H9 (cell line): ENCODE measurements at places on chromosomes 4 and X.
A peak's percentile ranks its signal among the peaks of the same experiment; 100 is the strongest.

GRCh38 chr4:150178161-150178560, 99.9 kb downstream of the DCLK2 start:
- DNase-seq, result no peak

GRCh38 chr4:184188443-184189400, 29.0 kb downstream of the ENPP6 start:
- no peak for DNase-seq

GRCh38 chrX:9864011-9864410, 77.8 kb downstream of the SHROOM2 start:
- no peak for DNase-seq

DNA sequence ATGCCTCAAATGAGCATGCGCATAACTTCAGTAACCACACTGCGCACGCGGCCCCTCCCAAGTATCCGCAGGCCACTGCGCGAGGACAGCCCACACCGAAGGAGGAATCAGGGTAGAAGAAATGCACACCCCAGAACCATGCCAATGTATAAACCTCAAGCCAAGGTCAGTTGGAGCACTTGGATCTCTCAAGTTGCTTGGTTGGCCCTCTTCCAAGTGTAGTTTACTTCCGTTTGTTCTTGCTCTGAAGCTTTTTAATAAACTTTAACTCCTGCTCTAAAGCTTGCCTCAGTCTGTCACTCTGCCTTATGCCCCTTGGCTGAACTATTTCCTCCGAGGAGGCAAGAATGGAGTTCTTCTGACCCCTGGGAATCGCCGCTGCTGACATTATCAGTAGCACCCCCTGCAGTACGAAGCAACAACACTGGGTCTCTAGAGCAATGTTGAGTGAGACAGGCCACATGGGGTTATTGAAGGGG, 22.0 kb upstream of the SPINK2 start:
- peak; percentile 59 for DNase-seq

- no peak for DNase-seq
Measured at GRCh38 chrX:96909291-96909690, 25.6 kb downstream of the RPA4 start.

DNA sequence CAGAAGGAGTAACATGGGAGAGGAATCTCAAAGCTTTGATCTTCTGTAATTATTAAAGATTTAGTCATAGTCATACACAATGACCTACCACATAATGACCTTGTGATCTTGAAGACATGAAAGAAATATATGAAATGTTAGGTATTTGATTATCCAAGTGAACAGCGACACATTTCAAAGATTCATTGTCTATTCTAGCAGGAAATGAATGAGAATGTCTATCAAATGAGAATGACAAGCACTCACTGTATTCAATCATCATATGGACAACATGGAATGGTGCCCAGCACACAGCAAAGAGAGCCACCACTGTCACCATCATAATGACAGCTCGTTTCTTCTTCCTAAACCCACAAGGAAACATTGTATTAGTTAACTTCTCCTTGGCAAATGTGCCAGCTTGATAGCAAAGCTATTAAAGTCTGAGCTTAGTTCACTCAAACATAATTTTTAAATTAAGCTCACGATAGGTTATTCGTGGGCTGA, 50.6 kb downstream of the QRFPR start:
- no peak for DNase-seq

DNA sequence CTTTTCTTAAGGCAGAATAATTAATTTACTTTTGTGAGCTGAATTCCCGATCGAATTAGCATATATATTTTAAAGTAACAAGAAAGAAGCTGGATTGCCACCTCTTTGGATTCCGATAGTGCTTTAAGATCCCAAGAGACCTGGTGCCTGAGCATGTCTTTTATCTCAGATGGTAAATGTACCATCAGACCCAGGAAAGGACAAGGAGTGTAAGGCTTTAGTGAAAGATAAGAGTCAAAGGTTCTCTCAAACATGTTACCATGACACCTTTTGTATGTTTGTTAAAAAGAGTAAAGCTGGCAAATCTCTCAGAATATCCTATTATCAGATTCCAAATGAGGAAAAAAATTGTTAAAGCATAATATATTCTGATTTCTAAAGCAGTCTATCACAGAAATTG, 198.8 kb downstream of the PPP3CA start:
- DNase-seq, result no peak

DNA sequence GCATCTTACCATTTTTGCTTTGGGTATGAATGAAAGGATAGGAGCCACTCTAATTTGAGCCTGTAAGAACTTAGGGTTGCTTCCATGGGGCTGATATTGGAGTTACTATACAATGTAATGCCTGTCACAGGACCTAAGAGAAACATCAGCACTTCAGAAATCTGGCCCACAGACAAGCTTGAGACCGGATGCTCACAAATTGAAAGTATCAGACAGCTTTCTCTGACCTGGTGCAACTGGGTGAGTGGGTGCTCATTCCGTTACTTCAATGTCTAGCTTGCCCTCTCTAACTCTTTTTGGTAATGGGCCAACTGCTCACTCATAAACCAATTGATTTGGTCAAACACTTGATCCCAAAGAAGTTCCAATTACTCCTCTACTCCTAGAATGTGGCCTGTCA, 62.1 kb downstream of the GPC4 start:
- no peak for DNase-seq

DNA sequence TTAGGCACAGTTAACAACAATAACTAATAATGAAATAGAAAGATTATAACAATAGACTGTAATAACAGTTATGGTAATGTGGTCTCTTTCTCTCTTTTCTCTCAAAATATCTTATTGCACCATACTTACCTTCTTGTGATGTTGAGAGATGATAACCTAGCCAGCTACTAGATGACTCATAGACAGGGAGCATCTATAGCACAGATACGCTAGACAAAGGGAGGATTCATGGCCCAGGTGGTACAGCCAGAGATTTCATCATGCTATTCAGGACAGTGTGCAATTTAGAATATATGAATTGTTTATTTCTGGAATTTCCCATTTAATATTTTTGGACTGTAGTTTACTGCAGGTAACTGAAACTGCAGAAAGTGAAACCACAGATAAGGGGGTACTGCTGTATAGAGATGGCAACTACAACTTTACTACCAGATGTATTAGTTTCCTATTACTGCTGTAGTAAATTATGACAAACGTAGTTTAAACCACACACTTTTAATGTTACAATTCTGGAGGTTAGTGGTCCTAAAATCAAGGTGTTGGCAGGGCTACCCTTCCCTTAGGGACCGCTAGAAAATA, 41.8 kb upstream of the MAGED1 start:
- DNase-seq, result no peak

- no peak for DNase-seq
Measured at GRCh38 chr4:172143605-172144314, 330.6 kb downstream of the GALNTL6 start.

GRCh38 chr4:99711657-99712056, 54.0 kb upstream of the C4orf54 start:
- DNase-seq, result no peak

- no peak for DNase-seq
Measured at GRCh38 chr4:22091906-22092305, 143.3 kb upstream of the KCNIP4 start.

- no peak for DNase-seq
Measured at GRCh38 chr4:83112678-83113428, 1.7 kb downstream of the PLAC8 start.

GRCh38 chrX:69424161-69424560, 80.0 kb upstream of the NALF2 start:
- no peak for DNase-seq

DNA sequence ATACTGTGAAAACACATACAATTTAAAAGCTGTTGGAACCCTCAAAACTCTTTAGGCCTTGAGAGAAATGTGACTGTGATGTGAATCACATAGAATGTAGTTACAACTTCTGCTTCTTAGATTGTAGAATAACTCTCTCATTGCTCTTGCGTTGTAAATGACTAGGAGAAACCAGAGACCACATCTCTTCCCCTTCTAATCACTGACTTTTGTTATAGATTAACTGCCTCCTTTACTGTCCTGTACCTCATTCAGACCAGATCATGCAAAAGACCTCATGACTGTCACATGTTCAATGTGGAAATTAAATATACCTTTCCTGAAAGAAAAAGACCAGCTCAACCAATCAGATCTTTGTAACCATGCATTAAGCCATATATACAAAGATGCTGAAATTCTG, 43.2 kb upstream of the NEIL3 start:
- DNase-seq, result no peak

GRCh38 chrX:51891821-51892551, 1.4 kb upstream of the MAGED1 start:
- DNase-seq, result no peak

DNA sequence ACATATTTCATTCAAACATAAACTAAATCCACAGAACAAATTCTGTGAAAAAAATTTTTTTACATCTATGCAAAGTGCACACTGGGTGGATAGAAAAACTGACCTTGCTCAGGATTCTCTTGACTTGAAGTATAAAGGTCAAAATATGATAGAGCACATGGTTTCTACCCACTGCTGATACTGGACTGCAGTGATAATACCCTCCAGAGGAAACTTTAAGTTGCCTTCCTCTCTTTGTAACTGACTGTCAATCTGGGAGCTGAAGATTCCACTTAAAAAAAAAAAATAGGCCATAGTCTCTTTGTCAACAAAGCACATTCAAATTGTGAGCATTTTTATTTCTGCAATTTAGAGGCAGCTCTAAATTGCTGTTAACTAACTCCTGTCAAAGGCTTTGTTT, 3.2 kb upstream of the AMMECR1 start:
- DNase-seq, result no peak

- no peak for DNase-seq
Measured at GRCh38 chrX:127568691-127569090, 483.5 kb downstream of the ACTRT1 start.

DNA sequence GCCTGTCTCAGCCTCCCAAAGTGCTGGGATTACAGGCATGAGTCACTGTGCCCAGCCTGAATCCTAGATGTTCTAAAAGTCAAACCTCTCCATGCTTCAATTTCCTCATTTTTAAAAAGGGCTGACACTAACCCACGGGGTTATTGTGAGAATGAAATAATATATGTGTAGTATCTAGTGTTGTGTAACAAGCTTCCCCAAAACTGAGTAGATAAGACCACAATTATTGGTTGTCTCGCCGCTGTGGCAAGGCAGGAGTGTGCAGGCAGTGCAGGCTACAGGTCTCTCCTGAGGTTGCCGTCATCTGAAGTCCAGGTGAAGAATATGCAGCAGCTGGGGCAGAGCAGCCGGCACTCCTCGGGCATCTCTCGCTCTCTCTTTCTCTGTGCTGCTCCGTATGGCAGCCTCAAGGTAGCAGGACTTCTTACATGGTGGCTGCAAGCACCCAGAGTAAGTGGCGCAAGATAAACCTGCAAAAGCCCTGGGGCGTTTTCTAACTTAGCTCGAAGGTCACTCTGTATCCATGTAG, 30.9 kb downstream of the RAB33B start:
- no peak for DNase-seq
